ENCODE measurements at places on chromosomes 3 and 15.

GRCh38 chr3:141402476-141403171 lies 34.3 kb downstream of the ZBTB38 start:
- peak; percentile 29 for DNase-seq

GRCh38 chr3:22729212-22729611 lies 473.9 kb upstream of the UBE2E2 start:
- no peak for DNase-seq

- DNase-seq = no peak
These were observed 167.3 kb downstream of the BCHE start for GRCh38 chr3:165669967-165670366.

DNA sequence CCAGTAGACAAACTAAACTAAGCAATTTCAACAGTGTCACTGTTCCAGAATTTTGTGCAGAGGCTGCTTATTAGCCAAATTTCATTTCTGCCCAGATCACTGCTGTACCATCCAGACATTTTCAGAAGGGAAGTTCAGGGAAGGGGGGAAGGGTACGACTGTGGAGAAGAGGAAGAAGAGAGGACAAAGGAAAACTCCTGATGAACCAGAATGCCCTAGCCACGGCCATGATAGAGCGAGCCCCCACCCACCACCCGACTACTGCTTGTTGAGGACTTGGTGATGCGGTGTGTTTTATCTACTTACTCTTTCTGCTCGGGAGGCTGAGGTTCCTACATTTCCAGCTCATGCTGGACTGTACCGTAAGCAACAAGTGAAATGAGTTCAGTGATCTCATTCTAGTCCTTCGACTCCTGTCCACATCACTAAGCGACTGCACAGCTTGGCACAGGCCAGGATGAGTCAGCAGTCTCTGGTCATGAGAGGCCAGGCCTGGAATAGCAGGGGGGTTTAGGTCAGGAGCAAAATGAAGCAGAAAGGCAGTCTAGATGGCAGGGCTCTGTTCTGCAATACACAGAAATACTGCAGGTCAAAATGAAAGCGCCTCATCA lies 330.8 kb downstream of the TIGIT start:
- DNase-seq = no peak

GRCh38 chr15:63334821-63335220 lies 46.8 kb downstream of the CA12 start:
- no peak for DNase-seq

GRCh38 chr3:154616298-154616697 lies 186.3 kb upstream of the GPR149 start:
- no peak for DNase-seq

GRCh38 chr3:128616516-128617269 lies 33.9 kb downstream of the RPN1 start:
- DNase-seq = no peak

DNA sequence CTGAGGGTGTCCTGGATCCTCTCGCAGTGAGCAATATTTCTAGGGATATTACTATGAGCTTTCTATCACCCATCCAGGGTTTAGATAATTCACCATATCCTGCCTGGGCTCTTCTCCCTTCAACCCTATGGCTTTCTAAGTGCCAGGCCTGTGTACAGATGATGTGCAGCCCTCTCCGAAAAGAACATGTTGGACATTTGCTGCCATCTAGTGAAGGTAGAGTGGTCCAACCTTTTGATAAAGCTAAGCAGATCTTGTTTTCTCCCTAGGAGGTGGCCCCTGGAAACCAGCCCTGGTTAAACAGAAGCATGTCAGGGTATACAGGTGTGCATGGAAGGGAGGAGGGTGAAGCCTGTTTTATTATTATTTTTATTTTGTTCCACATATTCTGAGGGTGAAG lies 27.9 kb upstream of the SCN10A start:
- DNase-seq = no peak

GRCh38 chr15:59924812-59925522 lies 79.1 kb upstream of the FOXB1 start:
- DNase-seq = no peak

DNA sequence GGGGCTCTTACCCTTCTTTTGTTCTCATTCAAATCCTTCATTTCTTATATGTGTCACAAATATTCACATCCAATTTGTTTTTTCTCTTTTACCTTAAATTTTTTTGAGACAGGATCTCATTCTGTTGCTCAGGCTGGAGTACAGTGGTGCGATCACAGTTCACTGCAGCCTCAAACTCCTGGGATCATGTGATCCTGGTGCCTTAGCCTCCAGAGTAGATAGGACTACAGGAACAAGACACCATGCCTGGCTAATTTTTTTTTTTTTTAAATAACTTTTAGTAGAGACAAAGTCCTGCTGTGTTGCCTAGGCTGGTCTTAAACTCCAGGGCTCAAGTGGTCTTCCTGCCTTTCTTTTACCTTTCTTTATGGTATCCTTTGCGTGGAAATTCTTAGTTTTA lies 66.5 kb downstream of the POLR2M start:
- no peak for DNase-seq

GRCh38 chr3:48930590-48930989 lies 11.9 kb downstream of the ARIH2 start:
- DNase-seq = no peak

DNA sequence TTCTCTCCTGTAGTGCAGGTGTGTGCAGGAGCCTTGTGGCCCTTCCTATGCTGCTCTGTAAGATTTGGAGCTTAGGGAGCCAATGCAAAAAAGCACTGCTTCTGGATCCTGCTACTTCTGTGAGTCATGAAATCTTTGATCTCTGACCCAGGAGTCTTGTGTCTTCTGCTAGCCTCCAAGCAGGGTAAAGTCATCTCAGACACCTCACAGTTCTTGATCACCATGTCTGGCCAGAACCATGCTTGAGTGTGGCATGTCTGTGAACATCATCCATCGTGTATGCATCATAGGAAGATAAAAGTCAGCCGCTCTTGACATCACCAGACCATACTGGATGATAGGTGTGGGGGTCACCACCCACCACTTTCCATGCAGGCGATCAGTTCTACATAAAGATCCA lies 247.8 kb downstream of the RPLP1 start:
- no peak for DNase-seq

DNA sequence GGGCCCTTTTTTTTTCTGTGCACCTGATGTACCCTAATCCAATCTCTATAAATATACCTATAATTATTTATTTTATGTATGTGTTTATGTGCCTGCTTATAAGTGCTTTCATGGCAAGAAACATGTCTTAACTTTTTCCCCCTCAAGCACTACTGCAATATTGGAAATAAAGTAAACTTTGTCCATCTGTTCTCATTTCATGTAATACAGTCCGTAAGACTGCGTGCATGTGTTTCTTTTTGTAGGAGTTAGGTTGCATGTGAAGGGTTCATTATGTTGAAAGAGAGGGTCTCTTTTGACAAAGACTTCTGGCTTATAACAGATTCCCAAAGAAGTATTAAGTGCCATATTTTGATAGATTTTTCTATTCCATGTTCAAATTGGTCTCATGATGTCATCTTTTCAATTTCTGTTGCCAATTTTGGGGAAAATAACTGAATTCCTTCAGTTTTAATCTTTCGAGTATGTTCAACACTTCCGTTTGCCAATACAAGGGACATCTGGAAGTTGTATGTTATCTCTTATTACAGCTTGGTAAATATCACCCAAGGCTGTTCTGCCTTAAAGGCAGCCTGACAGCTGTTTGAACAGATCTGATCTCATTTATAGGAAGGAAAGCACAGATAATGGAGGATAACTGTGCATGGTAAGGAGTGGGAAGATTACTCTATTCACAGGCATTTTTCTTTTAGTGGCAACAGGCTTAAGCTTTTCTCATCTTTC lies 273.1 kb upstream of the SGO1 start:
- DNase-seq = no peak

DNA sequence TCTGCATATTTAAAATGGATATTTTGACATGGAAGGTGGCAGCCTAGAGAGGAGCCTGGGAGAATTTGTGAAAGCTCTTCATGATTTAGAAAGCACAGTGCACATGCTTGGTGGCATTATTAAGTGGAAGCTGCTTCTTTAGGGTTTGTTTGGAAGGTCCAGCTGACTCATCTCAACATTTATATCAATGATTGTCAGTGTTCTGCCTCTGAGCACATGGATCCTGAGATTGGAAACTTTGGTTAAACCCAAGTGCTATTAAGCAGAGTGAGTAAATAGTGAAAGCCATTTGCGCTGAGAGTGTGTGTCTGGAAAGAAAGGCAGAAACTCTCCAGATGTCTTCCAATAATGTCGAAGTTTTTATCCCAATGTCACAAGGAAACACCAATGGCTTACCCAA lies 7.4 kb downstream of the NOX5 start:
- no peak for DNase-seq

GRCh38 chr15:70116317-70116716 lies 18.6 kb upstream of the TLE3 start:
- DNase-seq = no peak

- no peak for DNase-seq
These were observed 61.9 kb upstream of the RASGRP1 start for GRCh38 chr15:38626443-38627050.

DNA sequence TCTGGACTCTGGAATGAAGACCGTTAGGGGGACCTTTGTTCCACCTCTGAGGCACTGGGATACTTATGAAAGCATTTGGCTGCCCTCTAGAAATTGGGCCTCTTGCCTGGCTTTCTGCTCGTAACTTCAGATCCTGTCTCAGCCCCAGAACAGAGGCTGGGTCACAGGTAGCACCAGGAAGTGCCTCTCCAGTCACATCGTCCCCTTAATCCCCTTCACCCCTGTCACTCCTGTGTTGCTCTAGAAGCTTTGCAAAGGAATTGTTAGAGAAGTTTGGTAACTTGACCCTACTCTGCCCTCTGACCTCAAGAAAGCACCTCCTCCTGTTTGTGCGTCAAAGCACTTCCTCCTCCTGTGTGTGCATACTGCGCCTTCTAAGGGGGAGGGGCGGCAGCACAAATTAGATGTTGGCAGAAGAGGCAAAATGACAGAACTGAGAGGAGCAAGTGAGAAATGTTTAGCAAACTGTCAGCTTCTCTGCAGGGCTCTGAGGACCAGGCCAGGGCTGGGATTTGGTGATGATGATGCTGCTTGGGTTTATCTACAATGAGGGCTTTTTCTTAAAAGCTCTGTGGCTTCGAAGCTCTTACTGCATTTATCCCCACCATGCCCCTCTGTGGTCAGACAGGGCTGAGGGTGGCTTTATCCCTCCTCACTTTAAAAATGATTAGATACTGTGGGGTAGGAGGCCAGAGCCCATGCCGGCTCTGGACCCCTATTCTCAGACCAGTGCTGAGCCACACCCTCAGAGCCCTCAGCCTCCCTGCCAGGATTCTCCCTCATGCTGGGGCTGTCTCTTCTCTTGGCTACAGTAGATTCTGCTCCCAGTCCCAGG lies 76.2 kb downstream of the LARS2 start:
- DNase-seq = no peak

DNA sequence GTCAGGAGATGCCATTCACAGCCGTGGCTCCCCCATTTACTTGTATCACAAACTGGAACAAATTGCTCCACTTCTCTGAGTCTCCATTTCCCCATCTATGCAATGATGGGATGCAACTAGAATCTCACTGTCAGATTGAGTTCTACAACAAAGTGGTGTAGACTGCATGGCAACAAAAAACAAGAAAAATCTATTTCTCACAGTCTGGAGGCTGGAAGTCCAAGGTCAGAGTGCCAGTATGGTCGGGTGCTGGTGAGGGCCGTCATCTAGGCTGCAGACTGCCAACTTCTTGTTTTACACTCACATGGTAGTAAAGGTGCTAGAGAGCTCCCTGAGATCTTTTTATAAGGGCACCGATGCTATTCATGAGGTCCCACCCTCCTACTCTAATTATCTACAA lies 158.4 kb upstream of the BCL6 start:
- DNase-seq = no peak

DNA sequence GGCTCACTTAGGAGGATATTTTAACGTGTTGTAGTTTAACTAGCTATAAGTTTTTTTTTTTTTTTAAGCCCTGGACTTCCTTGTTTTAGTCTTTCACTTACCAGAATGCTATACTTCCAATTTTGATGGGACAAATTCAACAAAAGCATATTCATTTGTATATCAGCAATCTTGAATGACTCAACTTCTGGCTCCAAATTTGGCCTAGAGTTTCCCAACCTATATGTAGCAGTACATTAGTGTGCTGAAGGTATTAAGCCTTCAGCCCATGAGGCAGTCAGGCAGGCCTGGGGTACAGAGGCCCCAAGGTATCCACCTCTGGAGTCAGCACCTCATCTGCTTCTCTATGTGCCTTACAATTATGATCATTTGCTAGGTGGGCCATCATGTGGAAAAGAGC lies 5.9 kb downstream of the PBRM1 start:
- DNase-seq = no peak

- DNase-seq = no peak
These were observed 457.7 kb downstream of the NAALADL2 start for GRCh38 chr3:175316799-175317198.

DNA sequence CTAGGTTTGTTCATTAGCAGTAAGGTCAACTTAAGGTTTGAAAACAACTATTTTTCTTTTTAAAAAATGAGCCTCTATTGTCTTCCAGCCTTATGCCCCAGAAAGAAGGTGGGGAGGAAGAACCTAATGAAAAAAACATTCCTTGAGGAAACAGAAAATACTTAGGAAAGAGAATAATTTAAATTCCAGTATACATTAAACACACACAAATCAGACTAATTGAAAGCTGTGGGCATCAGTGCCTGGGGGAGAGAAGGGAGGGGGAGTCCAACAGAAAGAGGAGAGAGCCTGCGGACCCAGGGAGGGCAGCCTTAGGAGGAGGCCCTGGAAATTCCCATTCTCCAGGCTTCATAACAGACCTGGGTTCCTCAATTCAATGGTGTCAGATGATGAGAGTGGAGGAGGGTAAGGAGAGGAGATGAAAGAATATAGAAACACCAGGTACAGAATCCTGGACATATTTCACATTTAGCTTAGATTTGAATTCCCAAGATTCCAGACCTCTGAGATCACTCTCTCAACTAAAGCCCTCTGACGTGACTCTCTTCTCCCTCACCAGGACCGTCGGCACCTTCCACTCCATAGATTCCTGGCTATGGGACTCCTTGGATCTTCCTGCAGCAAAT lies 320.5 kb upstream of the UMPS start:
- DNase-seq = no peak

DNA sequence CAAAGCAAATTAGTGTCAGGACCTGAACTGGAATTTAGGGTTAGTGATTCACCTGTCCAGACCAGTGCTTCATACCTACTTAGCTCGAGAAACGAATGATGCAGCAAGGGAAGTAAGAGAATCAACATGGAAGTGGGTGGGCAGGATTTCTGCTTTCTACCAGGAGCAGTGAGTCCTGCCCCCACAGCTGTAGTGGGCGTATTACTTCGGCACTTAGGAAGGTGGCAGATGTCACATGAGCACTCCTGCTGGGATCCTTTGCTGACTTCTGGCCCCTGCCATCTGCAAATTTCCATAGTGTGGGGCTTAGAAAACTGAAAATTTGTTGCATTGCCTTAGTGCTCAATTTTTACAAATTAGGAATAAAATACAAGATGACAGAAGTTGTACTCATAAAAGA lies 31.2 kb downstream of the RYR3 start:
- DNase-seq = no peak

- no peak for DNase-seq
These were observed 312.3 kb downstream of the EPHA3 start for GRCh38 chr3:89419647-89420241.

DNA sequence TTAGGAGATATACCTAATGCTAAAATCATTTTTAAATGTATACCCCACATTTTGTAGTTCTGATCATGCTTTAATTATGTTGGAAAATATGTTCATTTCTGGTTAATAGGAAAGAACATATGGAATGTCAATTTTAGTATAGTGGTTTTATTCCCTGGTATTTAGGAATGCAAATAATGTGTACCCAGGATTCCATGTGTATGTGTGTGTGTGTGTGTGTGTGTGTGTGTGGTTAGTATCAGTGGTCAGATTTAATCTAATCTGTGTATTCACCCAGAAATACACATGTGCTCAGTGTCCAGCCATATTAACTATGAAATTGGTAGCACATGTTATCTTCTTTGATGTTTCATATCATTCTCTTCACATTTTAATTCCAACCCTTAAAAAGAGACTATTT lies 233.5 kb upstream of the DCBLD2 start:
- no peak for DNase-seq

Data from activated CD4-positive, alpha-beta T cell treated with anti-CD3 and anti-CD28 coated beads for 4 hours (primary cell).